ENCODE measurements at places on chromosomes 6 and 20.
A peak's percentile ranks its signal among the peaks of the same experiment; 100 is the strongest.

- peak; percentile 44 for DNase-seq
Observed at GRCh38 chr6:27133281-27134227, 113.9 kb upstream of the PRSS16 start.

- DNase-seq: no peak
Observed at GRCh38 chr6:13813621-13814175, 659 bp downstream of the MCUR1 start.

GRCh38 chr6:82869493-82869892 lies 196.1 kb downstream of the UBE3D start:
- no peak for DNase-seq

DNA sequence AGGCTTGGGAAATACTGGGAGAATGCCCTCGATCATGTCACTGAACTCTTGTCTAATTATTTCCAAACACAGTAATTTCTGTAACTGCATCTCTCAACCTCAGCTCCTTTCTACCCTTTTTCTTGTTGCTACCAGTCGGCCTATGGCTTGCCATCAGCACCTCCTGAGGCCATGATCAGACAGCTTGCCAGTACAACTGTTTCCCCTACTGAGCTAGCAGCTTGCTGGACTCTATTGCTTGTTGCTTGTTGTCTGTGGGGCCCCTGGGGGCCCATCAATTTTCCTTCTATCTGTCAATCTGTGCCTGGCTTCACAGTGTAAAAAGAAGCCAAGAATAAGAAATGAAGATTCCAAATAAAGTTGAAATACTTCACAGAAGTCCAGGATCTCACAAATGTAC lies 123.9 kb downstream of the OPN5 start:
- no peak for DNase-seq

DNA sequence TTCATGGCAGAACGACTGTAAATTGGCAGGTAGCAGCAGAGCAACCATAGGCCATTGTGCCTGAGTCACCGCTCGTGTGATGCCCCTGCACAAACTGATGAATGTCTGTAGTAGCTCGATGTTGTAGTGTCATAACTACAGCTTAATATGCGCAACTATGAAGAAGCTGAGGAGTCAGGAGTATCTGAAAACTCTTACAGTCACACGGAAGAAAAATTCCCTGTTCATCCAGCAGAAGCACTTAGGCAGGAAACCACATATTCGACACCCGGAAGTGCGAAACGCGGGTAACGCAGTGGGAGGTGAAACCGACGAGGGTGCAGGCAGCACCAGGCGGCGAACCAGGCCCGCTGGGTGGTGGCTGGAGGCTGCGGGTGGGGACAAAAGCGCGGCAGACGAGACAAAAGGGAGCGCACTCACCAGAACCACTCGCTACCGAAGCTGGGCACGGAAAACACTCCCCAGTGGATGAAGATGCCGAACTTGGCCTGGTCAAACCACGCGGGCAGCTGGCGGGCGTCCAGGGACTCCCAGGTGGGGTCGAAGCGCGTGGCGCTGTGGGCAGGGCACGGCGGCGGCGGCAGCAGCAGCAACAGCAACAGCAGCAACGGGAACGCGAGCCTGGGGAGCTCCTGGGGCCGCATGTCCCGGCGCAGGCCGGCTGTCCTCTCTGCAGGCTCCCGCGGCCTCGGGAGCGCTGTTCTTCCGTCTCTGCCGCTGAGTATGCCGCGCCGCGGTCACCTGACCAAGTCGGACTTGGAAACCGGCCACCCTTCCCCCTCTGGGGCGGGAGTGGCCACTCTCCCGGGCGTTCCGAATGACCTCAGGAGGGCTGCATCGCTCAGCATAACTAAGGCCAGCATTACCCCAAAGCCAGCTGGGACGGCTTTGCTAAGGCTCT lies at the start of gene FUCA2:
TSS of gene FUCA2 (minus strand) at position 730 of the 901 bp plus-strand sequence. CDS start at position 644, 86 bp downstream.
- DNase-seq: peak; percentile 35

- DNase-seq: no peak
Observed at GRCh38 chr6:110731196-110731595, 84.1 kb downstream of the CDK19 start.

DNA sequence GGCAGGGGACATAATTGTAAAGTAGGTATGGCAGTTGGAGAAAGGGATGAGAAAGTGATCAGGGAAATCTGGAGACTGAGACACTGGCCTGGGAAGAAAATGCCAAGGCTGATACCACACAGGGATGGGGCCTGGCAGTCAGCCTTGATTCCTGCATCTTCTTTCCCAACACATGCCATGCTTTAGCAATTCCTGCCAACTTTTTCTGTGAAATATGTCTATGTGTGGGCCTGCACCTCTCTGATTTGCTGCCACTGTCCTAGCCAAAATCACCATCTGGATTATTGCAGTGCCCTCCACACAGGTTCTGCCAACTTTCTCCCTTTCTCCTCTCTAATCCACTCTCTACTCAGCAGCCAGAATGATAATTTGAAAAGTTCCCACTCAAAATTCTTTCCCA lies 759.8 kb upstream of the CITED2 start:
- no peak for DNase-seq

DNA sequence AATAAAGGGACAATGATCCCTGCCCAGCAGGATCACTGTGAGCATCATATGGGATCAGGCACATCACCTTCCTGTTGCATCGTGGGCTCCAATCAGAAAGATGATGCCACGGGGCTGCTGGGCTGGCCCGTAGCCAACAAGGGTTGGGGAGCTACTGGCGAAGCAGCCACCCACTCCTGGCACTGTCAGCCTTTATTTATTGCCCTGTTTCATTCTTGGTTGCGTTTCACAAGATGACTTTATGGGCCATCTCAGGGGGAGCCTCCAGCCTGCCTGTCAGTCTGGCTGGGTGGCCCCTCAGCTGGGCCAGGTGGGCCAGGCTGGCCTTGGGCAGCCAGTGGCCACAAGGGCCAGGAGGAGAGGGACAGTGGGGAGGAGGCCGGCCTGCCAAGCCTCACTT lies 17.3 kb downstream of the VSTM2L start:
- DNase-seq: no peak

DNA sequence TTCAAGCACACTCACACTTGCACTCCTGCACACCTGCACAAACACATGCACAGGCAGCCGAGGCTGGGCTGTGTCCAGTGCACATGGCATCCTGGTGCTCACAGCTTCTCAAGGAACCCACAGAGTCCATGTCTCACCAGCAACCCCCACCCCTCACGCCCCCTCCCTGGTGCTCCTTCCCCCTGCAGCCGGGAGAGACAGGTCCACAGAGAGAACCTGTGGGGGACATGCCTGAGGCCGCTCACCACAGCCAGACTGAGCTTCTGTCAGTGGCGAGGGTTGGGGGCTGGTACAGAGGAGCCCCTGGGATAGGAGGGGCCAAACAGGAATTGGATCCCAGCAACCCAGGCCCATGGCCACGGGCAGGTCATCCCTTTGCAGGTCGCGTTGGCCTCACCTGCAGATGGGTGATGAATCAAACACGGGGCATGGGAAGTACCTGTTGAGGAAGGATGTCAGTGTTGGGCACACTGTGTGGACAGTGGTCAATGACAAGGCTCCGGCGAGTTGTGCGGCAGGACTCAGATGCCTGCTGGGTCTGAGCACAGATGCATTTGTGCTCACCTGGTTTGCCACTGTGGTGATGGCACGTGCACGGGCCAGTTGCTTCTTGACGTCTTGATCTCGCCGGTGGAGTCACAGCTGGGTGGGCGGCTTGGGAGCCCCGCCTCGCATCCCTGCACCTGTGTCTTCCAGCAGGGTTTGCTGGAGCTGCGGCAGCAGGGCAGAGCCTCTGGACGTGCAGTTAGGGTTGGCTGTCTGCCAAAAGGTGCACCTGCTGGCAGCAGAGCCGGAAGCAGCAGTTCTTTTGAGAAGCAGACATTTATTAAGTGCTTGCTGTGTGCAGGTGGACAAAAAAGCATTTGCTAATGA lies 113.0 kb downstream of the ERMARD start:
- DNase-seq: no peak

DNA sequence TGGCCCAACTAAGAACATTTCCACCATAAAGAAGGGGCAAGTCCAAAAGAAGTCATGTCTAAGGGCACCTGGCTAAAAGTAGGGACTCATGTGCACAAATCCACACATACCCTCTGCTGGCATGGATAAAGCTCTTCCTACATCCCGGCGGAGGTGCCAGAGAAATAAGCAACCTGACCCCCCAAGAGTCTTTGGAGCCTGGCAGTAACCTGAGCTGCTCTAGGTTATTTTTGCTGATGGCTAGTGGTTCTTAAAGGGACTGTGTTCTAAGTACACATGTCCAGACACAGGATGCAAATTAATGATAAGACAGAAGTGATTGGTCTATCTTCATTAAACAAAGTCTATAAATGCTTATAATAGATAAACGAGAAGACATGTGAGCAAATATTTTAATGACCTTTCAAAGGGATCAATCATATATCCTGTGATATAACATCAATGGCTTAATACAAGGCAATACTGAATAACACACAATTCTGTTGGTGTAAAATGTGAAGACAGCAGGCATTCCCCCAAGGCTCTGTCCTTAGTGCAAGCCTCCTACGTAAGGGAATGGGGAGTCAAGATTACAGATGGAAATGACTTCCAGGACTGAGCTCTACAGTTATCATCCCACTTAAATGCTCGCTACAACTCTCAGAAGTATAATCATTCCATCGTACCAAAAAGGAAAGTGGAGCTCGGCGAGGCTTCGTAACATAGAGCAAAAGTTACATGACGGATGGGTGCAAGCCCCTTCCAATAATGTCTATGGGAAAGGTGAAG lies 52.5 kb downstream of the HIVEP2 start:
- DNase-seq: no peak

DNA sequence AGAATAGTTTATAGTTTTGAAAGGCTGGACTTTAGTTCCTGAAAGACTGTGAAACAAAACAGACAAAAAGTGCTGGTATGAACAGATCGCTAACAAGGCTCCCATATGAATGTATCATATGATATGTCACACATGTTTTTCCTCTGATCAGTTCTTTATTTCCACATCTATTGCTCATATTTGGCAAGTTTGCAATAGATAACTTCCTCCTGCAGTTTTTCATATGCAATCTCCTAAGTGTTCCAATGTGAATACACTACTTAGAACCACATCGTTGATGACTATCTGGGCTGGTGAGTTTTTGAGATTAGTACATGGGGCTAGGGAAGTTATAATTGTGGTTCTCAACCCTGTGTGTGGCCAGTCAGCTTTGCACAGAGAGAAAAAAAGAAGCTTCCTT lies 23.1 kb downstream of the CRYBG1 start:
- no peak for DNase-seq

DNA sequence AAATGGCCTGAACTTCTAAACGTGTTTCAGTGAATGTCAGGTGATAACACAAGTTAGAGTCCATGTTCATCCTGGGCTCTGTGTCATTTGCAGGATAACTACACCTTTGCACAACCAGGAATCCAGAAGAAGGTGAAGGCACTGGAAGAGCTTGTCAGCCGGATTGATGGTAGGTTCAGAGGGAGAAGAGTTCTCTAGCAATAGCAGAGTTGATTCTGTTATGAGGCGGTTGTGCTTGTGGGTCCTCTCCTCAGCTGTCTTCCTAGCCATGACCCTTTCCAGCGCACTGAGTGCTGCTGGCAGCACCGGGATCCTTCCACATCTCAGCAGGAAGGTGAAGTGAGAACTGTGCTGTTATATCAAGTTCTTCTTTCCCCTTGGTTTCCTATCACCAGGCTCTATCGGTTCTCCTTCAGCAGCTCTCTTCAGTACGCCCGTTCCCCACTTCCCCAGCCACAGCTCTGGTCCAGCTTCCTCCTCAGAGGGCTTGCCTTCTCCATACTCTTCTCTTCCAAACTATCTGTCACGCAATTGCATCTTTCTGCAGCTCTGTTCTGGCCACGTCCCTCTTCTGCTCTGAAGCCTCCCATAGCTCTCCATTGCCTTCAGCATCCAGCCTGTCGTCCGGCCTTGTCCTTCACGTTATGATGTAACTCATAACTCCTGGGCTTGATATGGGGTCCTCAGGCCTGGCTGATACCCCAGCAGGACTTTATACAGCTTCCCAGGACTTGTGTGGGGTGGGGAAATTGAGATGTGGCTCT lies 39.9 kb upstream of the RNF8 start:
- no peak for DNase-seq

DNA sequence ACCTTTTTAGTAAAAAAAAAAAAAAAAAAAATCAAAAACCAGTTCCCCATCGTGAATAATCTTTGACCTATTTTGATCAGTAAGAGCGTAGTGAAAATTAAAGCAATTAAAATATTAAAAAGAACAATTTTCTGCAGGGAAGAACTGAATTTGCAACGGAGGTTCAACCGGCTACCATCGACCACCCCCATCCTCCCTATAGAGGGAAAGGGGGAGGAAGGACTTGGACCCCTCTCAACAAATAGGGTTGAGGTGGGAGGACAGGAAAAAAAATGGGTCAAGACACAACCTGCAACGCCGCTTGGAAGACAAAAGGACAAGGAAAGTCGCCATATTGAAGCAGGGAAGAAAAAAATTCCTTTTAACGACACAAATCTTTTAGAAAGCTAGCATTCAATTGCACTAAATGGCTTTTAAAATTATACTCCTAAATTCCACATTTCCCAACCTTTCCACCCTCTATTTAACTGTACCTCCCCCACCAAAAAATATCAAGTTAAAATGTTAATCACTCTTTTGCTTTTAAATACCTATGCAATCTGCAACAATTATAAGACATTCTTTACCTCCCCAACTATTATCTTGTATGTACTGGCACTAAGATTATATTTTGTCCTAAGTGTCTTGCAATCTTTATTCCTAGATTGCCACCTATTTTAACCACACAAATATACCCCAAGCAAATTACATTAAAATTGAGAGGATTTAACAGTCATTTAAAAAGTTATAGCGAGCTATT lies 1.7 kb downstream of the PPP1R10 start:
- DNase-seq: no peak

DNA sequence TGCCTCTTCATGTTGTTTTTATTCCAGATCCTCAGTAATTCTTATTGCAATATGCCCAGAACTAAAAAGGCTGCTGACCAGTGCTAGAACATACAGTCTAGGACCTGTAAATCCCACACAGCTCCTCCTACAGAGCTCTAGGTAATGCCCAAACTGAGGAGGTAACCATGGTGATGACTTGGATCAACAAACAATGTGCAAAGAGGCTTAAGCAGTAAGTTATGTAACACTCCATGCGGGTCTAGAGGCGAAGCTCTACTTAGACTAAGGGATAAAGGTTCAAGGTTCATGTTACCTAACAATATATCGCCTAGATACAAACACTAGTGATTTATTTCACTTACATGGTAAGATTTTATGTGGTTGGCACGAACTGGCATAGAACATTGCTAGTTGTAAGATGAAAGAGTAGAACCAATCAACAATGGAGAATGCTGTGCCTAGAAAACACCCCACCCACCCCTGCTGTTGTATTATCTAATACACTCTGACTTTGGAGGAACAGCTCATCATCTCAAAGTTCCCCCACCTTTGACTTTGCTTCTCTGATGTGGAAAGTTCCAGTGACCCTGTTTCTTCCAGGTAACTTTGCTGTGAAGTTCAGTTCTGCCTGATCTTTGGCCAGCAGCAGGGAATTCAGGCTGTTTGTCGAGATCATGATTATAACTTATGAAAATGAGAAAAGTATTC lies 242.4 kb downstream of the ALDH8A1 start:
- no peak for DNase-seq

DNA sequence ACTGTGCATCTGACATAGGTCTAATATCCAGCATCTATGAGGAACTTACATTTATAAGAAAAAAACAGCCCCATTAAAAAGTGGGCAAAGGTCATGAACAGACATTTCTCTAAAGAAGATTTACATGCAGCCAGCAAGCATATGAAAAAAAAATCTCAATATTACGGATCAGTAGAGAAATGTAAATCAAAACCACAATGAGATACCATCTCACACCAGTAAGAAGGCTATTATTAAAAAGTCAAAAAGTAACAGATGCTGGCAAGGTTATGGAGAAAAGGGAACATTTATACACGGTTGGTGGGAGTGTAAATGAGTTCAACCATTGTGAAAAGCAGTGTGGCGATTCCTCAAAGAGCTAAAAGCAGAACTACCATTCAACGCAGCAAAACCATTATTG lies 13.1 kb downstream of the METTL24 start:
- no peak for DNase-seq

All from stimulated activated CD8-positive, alpha-beta memory T cell treated with anti-CD3 and anti-CD28 coated beads, Interleukin-2, amount 100 ng/mL, for 1 hour (primary cell).